NCI-H146 (cell line): ENCODE measurements at places on chromosomes 3 and 15.

GRCh38 chr3:197355713-197356112, 57.3 kb upstream of the DLG1 start:
- DNase-seq, result no peak

GRCh38 chr15:34984889-34985630, 3.0 kb downstream of the ZNF770 start:
- DNase-seq, result no peak

- no peak for DNase-seq
Observed at GRCh38 chr3:126267169-126267975, 87.0 kb upstream of the ALDH1L1 start.

GRCh38 chr3:15206662-15207576, 873 bp downstream of the CAPN7 start:
- no peak for DNase-seq

DNA sequence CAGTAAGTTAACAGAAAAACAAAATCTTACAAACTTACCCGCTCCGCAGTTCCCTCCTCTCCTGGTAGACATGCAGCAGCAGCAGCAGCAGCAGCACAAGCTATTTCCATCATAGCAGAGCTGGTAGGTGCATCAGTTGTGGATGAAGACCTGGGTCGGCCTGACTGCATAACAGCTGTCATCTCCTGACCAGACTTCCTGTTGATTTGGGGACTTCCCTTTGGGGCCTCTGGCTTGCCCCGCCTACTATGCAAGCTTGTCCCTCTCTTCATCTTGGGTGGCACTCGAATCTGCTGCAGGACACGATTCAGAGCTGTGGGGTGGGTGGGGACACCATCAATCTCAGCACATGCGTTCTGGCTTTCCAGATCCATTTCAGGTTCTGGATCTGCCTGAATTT, 65.7 kb downstream of the TMCC1 start:
- no peak for DNase-seq

GRCh38 chr3:30858894-30859389, 35.5 kb downstream of the GADL1 start:
- DNase-seq, result no peak

- DNase-seq, result no peak
Observed at GRCh38 chr15:63160638-63161037, 3.4 kb upstream of the RPS27L start.

- no peak for DNase-seq
Observed at GRCh38 chr3:69433969-69434325, 48.1 kb upstream of the FRMD4B start.

DNA sequence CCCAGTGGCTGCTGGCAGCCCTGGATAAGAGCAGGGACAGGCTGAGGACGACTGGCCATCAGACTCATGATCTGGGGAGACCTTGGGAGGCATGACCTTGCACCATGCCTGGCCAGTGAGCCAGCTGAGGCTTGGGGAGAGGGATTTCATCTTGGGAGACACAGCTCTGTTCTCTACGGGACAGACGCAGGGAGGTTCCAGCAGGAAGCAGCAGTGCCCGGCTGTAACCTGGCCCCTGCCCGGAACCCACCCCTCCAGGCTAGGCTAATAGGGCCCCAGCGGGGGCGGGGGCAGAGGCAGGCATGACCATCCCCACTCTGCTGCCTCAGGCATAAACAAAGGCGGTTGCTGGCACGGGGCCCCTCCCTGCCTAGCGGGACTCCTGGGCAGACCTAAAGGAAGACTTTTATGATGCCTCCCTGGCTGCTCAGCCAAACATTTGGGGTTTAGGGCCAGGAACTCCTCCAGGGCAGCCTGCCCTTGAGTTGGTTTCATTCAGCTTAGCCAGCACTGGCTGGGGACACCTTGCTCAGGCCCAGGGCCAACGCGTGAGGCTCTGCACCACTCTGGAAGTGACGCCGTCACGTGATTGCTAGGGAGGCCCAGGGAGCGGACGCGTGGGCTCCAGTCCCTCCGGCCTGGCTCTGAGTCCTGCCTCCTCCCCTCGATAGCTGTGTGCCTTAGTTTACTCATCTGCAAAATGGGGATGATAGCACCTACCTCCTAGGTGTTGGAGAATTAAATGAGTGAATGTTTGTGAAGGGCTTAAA, 27.6 kb downstream of the HDAC11 start:
- no peak for DNase-seq

- DNase-seq, result no peak
Observed at GRCh38 chr3:58336135-58336882, 3.6 kb downstream of the PXK start.

DNA sequence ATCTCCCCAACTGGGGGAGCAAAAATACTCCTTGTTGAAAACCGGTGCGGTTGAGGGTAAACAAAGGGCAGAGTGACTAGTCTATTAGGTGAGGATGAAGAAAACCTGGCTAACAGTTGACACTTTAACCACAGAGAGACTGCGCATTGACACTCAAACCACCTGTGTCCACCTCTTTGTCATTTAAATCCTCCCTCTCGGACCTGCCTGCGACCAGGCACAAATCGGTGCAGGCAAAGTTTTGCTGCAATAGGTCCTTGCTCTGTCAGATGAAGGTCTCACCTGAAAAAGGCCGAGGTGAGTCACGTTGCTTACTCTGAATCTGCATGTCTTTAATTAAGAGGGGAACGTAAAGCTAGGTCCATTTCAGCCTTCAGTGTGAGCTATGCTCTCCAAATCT, 494.1 kb upstream of the DPPA4 start:
- DNase-seq, result no peak

DNA sequence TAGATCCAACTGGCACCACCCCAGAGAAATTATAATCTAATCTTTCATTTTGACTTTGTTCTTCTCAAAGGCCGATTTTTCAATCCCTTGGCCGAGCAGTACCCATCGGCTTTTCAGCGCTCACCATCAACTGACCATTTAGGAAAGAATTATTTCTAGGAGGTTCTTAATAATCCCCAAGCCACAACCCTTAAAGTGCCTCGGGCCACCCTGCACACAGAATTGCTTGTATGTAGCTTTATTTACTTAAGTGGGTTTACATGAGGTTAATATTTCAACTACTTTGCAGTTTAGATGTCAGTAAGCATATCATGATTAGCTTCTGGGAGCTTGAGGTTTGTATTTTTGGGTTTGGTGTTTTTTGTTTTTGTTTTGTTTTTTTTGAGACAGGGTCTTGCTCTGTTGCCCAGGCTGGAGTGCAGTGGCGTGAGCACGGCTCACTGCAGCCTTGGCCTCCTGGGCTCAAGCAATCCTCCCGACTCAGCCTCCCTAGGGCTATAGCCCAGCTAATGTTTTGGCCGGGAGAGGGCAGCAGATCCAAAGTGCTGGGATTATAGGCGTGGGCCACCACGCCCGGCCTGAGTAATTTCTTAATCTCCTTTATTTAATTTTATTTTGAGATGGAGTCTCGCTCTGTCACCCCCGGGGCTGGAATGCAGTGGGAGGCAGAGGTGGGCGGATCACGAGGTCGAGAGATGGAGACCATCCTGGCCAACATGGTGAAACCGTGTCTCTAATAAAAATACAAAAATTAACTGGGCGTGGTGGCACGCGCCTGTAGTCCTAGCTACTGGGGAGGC, 801 bp upstream of the CDAN1 start:
- DNase-seq, result peak; percentile 3

DNA sequence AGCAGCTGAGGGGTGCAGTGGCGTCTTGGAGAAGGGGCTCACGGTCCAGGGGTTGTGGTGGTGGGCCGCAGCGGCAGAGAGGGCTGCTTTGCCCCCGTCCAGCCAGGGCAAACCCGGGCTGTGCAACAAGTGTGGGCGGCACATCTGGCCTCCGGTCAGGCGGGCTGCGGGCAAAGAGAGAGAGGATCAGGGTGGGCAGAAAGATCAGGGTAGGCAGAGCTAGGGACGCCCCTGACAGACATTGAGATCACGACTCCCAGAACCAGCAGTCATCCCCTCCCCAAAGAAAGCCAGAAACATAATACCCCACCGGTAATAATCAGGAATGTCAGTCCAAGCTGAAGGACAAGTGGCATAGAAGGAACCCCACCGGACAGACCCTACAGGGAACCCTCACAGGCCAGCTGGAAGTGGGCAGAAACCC, 6.8 kb downstream of the GATA2 start:
- no peak for DNase-seq

- DNase-seq, result no peak
Observed at GRCh38 chr3:61092870-61093269, 158.4 kb downstream of the FHIT start.

DNA sequence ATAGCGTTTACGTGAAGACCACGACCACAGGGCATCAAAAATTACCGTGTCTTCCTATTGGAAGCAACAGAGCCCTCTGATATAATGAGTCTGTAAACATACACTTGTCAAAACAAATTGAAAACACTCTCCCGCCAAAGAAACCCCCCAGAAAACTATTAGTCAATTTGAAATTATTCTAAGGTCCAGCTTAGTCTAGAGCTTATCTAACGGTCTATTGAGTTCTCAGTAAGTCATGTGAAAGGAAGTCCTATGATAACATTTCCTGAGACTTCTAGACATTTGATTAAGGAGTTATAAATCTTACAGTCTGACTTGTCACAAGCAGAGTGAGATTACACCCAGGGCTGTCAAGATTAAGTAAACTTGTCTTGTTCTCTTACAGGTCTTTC, 356.3 kb downstream of the FOXP1 start:
- DNase-seq, result no peak

DNA sequence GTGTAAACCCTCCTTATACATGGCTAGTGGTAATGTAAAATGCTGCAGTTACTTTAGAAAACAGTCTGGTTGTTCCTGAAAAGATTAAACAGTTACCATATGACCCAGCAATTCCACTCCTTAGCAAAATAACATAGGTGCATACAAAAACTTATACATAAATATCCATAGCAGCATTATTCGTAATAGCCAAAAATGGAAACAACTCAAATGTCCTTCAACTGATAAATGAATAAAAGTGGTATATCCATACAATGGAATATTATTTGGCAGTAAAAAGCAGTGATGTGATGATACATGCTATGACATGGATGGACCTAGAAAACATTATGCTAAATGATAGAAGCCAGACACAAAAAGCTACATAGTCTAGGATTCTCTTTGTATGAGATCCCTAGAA, 31.6 kb upstream of the SIN3A start:
- no peak for DNase-seq

DNA sequence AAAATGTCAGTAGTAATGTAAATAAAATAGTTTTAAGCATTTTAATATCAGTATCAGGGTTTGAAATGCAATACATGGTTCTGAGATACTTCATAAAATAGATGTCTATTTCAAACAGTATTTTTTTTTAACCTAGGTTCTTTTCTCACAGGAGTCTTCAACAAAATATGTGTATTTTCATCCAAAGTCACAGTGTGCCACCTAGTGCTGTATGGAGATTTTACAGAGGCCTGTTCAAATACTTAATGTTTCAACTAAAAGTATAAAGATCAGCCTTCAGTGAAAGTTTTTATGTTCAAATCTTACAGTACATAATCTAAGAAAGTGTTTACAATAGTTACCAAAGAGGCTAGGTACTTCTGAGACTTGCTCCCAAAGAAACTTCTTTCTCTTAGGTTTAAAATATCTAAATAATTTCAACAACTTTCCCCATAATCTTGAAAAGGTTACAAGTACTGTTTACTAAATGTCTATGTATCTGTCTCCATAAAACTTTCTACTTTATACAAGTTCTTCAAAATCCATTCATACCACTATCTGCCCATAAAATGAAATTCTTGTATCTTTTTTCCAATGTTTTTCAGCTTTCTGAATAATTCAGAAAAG, 38.3 kb downstream of the SCAPER start:
- no peak for DNase-seq

- DNase-seq, result no peak
Observed at GRCh38 chr3:61957259-61957658, 395.9 kb downstream of the PTPRG start.

DNA sequence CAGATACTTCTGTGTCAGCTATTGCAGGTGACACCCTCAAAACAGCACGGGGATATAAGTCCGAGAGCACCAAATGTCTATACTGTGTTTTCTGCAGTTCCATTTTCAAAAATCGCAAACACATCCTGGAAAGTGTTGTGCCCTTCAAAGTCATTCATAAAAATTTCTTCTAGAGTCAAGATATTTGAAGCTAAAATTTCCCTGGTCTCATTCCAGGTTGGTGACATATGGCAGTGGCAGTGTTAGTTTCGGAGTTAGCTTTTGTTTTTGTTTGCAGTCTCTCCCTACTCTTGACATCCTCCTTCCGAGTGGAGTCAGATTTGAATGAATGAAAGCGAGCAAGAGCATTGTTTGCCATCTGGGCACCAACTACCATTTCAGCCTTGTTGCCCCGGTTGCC, 3.2 kb upstream of the FSIP1 start:
- no peak for DNase-seq

- DNase-seq, result peak; percentile 21
Observed at GRCh38 chr15:75727851-75728715, 15.4 kb upstream of the CSPG4 start.

- DNase-seq, result no peak
Observed at GRCh38 chr3:53612508-53612907, 118.1 kb downstream of the CACNA1D start.

- DNase-seq, result no peak
Observed at GRCh38 chr3:132404276-132404675, 13.0 kb upstream of the DNAJC13 start.
